GM18507 (cell line): ENCODE measurements at places on chromosomes 2 and 18.

DNA sequence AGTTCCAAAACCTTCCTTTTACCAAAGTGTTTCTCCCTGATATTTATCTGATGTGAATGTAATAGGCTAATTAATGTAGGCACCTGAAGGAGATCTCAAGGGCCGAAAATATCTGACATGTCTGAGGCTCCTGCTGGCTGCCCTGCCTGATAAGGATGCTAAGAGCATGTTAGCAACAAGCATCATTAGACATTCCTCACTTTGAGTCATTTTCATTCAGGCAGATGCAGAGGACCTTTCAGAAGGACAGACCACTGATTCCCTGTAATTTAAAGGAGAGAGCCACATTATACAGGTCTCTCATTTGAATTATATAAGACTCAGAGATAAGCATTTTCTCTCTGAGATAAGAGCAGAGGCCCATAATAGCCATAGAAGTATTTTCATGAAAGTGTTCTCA is 222.4 kb upstream of the NCKAP5 start:
- DNase-seq = no peak

- no peak for DNase-seq
These were observed 122.9 kb downstream of the ZNF521 start for GRCh38 chr18:25229081-25229480.

DNA sequence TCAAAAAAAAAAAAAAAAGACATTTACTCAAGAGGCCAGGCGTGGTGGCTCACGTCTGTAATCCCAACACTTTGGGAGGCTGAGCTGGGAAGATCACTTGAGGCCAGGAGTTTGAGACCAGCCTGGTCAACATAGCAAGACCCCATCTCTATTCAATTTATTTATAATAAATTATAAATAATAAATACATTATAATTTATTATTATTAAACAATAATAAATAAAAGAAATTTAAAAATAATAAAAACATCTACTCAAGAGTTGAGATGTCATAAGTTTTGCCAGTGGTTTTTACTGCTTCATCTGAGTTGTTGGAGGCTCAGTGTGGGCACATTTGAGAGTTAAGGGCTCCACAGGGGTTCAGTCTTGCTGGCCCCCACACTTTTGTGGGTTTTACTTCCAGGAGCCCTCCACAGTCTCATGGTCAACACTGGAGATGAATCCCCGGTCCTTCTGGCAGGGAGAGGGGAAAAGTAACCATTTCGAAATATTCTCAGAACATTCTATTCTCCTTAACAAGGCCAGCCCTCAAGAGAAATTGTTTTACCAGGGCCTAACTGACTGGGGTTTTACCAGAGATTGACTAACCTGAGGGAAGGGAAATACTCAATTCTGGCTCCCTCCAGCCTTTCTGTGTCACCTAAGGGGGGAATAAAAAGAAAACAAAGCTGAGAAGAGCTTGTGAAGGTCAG is 51.6 kb upstream of the NCOA1 start:
- no peak for DNase-seq

DNA sequence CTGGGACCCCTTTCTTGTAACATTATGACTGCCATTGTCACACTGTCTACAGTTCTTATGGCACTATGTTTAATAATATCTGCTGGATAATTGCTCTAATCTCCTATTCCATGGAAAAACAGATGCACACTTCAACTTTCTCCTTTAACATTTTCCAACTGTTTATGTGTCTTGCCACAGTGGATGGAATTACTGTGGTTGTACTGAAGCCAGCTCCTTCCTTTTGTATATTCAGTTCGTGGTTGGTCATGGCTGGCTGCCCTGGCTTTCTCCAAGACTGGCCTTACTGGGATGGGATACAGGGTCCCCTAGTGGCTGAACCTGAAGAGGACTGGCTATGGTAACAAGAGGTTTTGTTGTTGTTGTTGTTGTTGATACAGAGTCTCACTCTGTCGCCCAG is 113.9 kb downstream of the SS18 start:
- no peak for DNase-seq

DNA sequence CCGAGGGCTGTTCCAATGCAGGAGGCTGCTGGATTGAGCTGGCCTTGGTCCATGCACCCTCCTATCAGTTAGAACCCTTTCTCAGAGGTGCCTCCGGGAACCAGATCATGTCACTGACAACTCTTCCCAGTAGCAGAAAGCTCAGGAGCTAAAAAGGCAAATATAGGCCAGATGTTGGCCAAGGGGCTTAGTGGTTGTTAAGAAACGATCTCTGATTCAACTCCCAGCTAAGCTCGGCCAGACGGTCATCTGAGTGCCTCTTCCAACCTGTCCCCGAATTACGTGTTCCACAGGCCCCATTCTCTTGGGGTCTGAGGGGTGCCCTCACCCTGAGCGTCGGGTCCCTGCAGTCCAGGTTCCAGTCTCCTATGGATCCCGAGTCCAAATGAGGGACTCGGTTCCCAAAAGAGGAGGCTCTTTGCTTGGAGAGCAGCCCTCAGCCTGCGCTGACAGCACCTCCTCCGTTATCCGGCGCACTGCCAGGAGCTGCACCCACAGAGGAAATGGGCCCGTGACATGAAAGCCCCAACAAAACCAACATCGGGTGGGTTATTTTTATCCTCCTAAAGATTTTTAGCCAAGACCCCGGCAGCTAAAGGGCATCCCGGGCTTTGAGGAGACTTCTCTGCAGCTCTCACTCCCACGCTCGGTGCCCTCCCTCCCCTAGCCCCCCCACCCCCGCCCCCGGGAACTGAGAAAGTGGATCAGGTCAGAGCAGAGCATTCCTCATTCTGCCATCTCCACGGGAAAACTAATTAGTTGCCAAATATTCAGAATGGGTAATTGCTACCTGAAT is 106.6 kb upstream of the ID2 start:
- no peak for DNase-seq

DNA sequence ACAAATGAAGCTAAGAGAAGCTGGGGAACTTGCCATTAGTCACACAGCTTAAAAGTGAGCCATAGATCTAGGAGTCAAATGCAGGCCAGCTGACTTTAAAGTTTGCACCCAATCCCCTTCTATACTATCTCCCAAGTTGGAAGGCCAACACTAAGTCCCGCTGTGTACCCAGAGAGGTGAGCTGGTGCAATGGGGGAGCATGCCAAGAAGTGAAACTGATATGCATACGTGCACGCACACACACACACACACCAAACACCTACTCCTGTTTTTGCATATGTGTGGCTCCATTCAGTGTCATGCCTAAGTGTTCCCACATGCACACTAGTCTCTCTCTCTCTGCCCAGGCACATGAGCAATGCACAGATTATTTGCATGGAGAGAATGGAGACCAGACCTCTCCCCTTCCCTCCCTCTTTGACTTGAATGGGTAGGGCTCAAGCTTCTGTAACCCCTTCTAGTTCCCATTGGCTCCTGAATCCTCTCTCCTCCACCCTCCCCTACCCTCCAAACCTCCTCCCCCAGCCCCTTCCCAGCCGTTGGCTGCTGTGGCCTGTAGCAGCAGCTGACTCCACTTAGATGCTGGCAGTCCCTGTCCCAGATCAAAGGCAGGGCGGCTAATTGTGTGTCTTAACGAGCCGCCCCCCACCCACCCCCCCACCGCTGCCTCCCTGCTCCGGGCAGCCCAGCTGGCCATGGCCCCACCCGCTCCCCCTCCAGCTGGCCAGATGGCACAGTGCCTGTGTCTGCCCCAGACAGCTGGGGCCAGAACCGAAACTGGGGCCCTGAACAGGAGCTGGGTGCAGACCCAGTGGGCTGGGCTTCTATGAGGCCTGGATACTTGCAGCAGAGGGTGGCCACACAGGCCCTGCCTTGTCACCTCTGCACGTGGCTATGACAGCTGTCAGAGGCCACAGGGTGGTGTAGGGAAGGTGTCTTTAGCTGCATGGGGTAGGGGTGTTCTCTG is 5.6 kb downstream of the WNT10A start:
- DNase-seq = no peak

DNA sequence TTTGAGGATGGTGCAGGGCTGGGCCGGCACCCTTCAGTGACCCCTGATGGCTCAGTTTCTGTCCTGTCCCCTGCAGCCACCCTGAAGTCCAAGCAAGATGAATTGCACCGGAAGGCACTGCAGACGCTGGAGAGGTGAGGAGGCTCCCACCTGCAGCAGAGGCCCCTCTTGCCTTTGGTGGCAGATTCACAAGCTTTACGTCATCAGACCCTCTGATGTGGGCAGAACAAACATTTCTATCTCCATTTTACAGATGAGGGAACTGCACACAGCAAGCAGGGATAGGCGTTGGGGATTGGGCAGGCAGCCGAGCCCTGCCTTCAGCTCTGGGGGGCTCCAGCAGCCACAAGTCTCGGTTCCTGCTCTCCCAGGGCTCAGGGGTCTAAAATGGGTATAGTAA is 107.7 kb upstream of the MCFD2 start:
- no peak for DNase-seq

GRCh38 chr2:190947711-190948251 is 66.2 kb downstream of the STAT1 start:
- DNase-seq = no peak

GRCh38 chr2:74740741-74741431 is 86.8 kb downstream of the SEMA4F start:
- no peak for DNase-seq

GRCh38 chr2:234430871-234431270 is 66.0 kb downstream of the ARL4C start:
- no peak for DNase-seq

GRCh38 chr18:79616651-79617510 is 62.7 kb upstream of the CTDP1 start:
- DNase-seq = no peak

DNA sequence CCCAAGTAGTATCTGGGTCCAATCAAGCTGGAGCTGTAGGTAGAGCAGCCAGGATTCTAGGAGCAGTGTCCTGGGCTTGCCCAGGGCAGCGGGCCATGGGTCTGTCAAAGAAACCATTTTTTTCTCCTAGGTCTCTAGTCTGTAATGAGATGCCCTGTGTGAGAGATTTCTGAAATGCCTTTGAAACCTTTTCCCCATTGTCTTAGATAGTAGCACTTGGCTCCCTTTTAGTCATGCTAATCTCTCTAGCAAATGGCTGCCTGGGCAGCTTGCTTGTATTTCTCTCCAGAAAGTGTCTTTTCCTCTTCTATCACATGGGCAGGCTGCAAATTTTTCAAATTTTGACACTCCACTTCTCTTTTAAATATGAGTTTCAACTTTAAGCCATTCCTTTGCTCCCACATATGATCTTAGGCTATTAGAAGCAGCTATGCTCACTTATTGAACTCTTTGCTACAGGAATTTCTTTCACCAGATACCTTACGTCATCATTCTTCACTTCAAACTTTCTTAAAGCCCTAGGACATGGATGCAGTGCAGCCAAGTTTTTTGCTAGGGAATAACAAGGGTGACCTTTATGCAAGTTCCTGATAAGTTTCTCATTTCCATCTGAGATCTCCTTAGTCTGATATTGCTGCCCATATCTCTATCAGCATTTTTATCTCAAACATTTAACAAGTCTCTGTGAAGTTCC is 890.2 kb upstream of the VRK2 start:
- no peak for DNase-seq

DNA sequence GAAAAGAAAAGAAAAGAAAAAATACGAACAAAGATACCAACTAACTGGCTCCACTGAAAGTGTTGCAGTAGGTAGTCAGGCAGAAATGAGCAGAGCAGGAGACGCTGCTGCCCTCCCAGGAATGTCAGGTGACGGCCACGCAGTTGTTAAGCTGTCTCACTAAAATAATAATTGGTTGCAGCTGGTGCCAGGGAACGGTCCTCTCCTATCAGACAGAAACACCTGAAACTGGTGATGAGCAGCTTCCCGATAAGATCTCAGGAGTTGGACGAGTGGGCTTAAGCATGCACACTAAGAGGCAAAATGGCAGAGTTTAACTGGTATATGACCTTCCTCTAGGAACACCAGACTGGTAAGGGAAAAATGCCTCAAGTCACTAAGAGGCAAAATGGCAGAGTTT is 611.1 kb downstream of the ZEB2 start:
- DNase-seq = no peak

GRCh38 chr2:156196031-156196430 is 136.5 kb downstream of the NR4A2 start:
- DNase-seq = no peak

DNA sequence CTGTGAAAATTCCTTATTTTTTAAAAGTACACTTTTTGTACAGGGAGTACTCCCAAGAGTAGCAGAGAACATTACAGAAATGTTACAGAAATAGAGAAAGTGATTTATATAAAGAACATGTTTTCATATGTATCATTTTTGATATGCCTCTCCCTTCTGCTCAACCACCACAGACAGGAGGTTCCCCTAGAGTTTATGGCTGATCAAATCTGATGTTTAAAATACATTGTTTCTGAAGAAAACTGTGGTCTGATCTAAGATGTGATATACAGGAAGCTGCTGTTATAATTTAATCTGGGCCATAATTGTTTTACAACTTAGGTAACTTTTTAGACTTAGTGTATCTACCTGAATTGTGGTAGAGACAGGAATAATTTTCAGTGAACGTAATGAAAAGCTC is 37.0 kb downstream of the STAT4 start:
- DNase-seq = no peak

GRCh38 chr2:159217676-159218075 is 68.8 kb downstream of the WDSUB1 start:
- DNase-seq = no peak

DNA sequence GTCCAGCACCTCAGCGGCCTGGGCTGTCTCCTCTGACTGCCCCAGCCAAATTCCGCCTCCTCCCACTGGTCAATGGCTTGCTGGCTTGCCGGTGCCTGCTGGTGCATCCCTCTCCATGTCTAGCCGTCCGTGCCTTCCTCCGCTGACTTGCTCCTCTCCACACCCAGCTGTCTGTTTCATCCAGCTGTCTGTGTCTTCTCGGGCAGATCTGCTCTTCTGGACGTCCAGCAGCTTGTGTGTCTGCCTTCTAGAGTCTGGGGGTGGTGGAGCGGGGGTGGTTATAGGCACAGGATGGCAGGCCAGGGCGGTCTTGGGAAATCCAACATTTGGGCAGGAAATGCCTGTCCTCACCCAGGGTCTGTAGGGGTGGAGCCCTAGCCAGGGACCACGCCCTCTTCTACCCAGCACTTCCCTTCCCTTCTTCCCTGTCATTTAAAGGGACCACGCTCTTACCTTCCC is 369.2 kb downstream of the GALNT13 start:
- no peak for DNase-seq

DNA sequence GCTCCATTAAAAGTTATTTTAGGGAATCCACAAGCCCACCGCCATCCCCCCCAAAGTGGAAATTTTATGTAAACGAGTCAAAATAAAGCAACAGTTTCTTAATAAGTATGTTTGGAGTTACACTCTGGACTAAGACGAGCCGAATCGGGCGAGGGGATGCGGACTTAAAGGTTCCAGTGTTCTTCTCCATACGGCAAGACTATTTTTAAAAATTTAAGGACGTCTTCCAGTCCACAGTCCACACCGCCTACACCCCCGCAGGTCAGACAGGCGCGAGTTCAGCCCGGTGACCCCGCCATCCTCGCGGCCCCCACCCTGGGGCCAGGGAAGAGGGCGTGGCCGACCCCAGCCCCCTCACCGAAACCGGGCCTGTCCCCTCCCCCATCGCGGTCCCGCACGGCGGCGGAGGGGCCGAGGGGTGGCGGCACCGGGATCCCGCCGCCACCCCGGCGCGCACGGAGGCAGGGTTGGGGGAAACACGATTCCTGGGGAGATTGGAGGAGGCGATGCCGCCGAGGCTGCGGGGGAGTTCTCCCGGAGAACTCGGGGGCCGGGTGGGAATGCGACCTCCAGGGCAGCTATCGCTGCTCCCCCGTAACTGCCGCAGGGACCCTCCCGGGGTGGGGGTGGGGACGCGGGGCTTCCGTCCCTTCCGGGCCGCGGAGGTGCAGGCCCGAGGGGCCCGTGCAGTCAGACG is 24.5 kb upstream of the SMAD7 start:
- DNase-seq = no peak
